Transverse colon (tissue), 4 donors: ENCODE measurements at places on chromosomes 5 and 9. TPM values are rescaled to one million over a fixed set of nuclear protein-coding genes. Genes with fewer than 3 reads are reported as not detected.

Gene FRRS1L
- 0.96 TPM for total RNA-seq

DNA sequence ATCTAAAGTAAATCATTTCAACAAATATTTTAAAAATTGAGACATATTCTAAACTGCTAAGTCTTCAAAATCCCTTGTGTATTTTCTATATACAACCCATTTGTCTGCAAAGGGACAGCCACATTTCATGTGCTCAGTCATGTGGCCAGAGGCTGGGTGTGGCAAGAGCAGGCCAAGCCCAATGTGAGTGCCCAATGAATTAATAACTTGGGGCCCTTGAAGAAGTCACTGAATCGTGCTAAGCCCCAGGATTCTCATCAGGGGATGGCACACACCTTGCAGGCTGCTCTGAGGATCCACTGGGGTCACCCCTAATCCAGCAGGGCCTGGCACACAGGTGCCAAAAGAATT is 78.2 kb upstream of the SMIM23 start:
- no peak overlapping the region for H3K4me3 ChIP-seq
- H3K27ac ChIP-seq, result no peak overlapping the region
- H3K4me1 ChIP-seq, result no peaks in the 10 kb centered on the region
- no peaks in the 10 kb centered on the region for H3K36me3 ChIP-seq
- no peak for DNase-seq
- H3K27me3 ChIP-seq, result no peaks in the 10 kb centered on the region

- DNase-seq, result no peak
- H3K27me3 ChIP-seq, result peaks cover 74% of the 10 kb centered on the region
- no peaks in the 10 kb centered on the region for H3K36me3 ChIP-seq
- peak overlapping the region; percentile 73 for H3K27ac ChIP-seq
- H3K4me1 ChIP-seq, result peaks cover 26% of the 10 kb centered on the region
These were observed 200 bp downstream of the NPR3 start for GRCh38 chr5:32711362-32711680.

DNA sequence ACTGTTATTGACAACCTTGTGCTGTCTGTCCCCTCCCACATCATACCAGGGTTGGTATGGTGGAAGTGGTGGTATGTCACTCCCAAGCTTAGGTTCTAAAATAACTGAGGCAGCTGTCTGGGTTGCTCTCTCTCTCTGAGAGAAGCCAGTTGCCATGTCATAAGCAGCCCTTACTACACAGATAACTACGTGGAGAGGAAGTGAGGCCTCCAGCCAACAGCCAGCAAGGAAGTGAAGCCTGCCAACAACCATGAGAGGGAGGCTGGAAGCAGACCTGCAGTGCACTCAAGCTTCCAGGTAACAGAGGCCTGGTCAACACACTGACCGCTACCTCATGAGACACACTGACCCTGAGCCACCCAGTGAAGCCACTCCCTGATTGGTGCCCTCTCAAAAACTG is 18.6 kb downstream of the CTNNAL1 start:
- H3K36me3 ChIP-seq, result no peaks in the 10 kb centered on the region
- H3K4me3 ChIP-seq, result no peak overlapping the region
- DNase-seq, result no peak
- peaks cover 5% of the 10 kb centered on the region for H3K4me1 ChIP-seq

- DNase-seq, result no peak
- no peak overlapping the region for H3K4me3 ChIP-seq
- H3K4me1 ChIP-seq, result peaks cover 5% of the 10 kb centered on the region
- H3K27me3 ChIP-seq, result peaks cover 10% of the 10 kb centered on the region
- no peak overlapping the region for H3K27ac ChIP-seq
- no peaks in the 10 kb centered on the region for H3K36me3 ChIP-seq
These were observed 67.4 kb upstream of the ZNF618 start for GRCh38 chr9:113808391-113809358.

DNA sequence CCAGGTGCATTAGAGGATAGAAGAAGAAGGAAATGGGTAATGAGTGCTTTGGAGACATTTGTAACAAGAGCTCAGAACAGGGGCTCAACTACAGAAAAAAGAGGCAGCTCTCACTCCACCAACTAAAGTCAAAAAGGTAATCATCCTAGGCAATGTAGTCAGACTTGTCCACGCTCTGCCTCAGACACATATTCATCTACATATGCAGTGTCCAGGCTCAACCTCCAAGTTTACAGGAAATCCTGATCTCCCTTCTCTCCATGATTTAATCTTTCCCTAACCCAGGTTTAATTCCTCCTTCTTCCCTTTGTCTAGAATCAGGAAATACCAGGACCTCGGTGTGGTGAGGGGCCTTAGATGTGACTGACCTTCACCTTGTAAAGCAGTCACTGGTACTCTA is 65.7 kb upstream of the SELENOP start:
- peaks cover 62% of the 10 kb centered on the region for H3K4me1 ChIP-seq
- no peak for DNase-seq
- no peaks in the 10 kb centered on the region for H3K36me3 ChIP-seq
- no peaks in the 10 kb centered on the region for H3K27me3 ChIP-seq

- H3K4me3 ChIP-seq, result no peak overlapping the region
- peak overlapping the region; percentile 72 for H3K27ac ChIP-seq
- DNase-seq, result peak; percentile 40
- H3K27me3 ChIP-seq, result no peaks in the 10 kb centered on the region
These were observed 24.0 kb downstream of the DCTN4 start for GRCh38 chr5:150734579-150735384.

- H3K27ac ChIP-seq, result peak overlapping the region; percentile 42
- DNase-seq, result peak; percentile 82
- H3K27me3 ChIP-seq, result no peaks in the 10 kb centered on the region
- no peaks in the 10 kb centered on the region for H3K36me3 ChIP-seq
- H3K4me1 ChIP-seq, result peaks cover 23% of the 10 kb centered on the region
These were observed 71.4 kb downstream of the RALGPS1 start for GRCh38 chr9:126985870-126986498.
